ENCODE measurements at places on chromosomes 5 and 9. TPM values are rescaled to one million over a fixed set of nuclear protein-coding genes. Genes with fewer than 3 reads are reported as not detected.

DNA sequence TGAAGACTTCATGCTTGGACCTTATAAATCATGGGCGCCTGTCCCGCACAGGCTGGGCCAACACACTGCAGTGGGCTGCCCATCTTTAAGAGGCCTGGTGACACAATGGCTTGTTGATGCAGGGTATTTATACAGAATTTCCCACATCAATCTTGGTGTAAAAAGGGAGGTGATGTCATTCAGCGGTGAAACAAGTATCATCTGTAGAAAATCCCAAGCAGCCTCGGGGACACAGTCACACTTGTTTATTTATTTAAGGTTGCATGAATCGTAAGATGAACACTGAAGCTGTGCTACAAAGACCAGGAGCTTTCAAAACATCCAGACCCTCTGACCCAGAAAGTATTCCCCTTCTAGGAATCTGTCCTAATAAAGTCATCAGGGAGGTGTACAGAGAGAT lies 40.5 kb downstream of the SMIM23 start:
- H3K27ac ChIP-seq = no peak overlapping the region
- H3K27me3 ChIP-seq = no peaks in the 10 kb centered on the region
- H3K4me3 ChIP-seq = no peak overlapping the region
- DNase-seq = no peak
- no peaks in the 10 kb centered on the region for H3K4me1 ChIP-seq
- no peaks in the 10 kb centered on the region for H3K36me3 ChIP-seq

- no peaks in the 10 kb centered on the region for H3K27me3 ChIP-seq
- no peaks in the 10 kb centered on the region for H3K36me3 ChIP-seq
- H3K4me3 ChIP-seq = no peak overlapping the region
- no peak overlapping the region for H3K27ac ChIP-seq
- no peak for DNase-seq
Observed at GRCh38 chr9:133873461-133873891, 118.6 kb downstream of the VAV2 start.

DNA sequence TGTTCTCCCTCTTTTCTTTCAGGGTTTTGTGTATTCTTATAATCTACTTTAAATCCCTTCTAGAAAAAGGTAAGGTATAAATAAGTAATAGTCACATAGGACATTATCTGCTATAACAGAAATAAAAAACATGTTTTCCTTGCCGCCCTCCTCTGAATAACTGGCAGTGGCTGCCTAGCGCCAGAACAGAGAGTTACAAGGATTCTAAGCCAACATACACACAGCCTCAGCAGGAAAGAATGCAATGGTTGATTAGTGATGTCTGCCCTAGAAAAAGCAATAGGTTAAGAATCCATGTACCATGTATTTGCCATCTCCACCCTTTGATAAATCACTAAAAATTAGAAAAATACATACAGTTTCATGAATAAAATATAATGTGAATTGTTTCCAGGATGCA lies 4.9 kb downstream of the MED27 start:
- no peak for DNase-seq
- H3K27me3 ChIP-seq = no peaks in the 10 kb centered on the region
- no peak overlapping the region for H3K27ac ChIP-seq
- peaks cover 40% of the 10 kb centered on the region for H3K36me3 ChIP-seq
- no peak overlapping the region for H3K4me3 ChIP-seq

- no peaks in the 10 kb centered on the region for H3K4me1 ChIP-seq
- no peaks in the 10 kb centered on the region for H3K36me3 ChIP-seq
- no peak overlapping the region for H3K27ac ChIP-seq
- no peak overlapping the region for H3K4me3 ChIP-seq
- no peak for DNase-seq
Observed at GRCh38 chr9:125603478-125604021, 103.5 kb downstream of the MAPKAP1 start.

The HAVCR2 gene
- total RNA-seq = 0.53 TPM

DNA sequence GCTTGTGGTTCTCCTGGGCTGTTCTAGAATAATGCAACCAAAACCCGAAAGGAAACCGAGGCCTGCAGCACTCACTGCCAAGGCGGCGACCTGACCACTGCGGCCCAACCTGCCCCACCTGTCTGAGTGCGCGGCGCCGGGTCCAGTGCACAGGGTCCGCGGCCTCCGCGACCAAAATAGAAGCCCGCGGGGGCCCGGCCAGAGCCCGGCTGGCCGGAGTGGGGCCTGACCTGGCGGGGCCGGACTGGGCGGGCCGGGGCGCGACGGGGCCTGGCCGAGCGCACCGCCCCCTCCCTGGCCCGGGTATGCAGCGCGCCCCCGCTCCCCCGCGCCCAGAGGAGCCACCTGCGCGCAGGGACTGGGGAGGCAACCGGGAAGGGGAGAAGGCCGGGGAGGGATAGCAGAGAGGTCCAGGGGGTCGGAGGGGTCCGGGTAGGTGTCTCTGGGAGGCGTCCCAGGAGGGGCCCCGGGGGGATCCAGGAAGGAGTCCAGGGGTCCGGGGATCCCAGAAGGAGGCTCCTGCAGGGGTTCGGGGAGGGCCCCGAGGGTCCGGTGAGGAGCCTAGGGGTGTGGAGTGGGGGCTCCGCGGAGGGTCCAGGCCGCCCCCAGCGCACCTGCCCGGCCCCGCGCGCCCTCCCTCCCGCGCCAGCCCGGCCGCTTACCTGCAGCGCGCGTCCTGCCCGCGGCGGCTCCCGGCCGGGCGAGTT lies 503 bp downstream of the SEMA4D start:
- no peaks in the 10 kb centered on the region for H3K4me1 ChIP-seq
- peak; percentile 64 for DNase-seq
- peak overlapping the region; percentile 90 for H3K4me3 ChIP-seq
- no peaks in the 10 kb centered on the region for H3K36me3 ChIP-seq
- no peaks in the 10 kb centered on the region for H3K27me3 ChIP-seq
- H3K27ac ChIP-seq = peak overlapping the region; percentile 87

DNA sequence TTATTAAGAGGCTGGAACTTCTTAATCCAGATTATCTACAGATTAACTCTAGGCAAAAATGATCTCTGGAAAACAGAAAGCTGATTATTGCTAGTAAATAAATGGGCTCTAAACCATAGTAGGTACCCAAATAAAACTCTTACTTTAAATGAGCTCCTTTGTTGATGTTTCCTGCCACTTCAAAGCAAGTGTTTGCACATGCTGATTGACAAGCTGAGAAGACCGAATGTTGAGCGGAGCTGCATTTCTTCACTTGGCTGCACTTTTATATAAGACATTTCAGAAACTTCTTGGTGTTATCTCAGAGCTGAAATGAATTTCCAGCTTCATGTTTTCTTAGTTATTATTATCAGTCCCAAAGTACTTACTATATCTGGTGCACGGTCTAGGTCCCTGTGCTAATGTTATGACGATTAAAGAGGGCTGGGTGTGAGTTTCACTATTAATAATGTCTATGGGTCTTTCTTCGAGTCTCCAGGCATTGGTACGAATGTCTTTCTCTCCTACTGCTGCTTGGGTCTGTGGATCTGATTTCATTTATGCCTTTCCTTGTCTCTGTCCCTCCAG lies 58.6 kb upstream of the CTXN3 start:
- H3K4me3 ChIP-seq = no peak overlapping the region
- no peaks in the 10 kb centered on the region for H3K27me3 ChIP-seq
- H3K36me3 ChIP-seq = no peaks in the 10 kb centered on the region
- no peak for DNase-seq

DNA sequence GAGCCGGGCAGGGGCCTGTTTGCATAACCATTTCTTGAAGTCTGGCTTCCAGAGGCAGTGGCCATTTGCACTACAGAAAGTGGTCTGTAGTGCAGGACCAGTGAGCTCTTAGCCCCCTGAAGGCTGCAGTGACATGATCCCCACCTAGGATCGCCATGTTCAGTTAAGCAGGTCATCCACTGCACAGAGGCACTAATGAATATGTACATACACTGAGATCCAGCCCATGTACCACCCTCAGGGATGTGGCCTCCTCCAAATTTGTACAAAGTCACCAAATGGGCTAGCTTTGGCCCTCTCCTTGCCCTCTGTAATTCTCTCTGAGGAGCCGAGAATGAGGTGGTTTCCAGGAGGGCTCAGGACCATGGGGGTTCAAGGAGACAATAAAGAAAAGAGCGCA lies 8.3 kb upstream of the SUSD3 start:
- H3K4me3 ChIP-seq = no peak overlapping the region
- no peak overlapping the region for H3K27ac ChIP-seq
- H3K36me3 ChIP-seq = no peaks in the 10 kb centered on the region
- H3K27me3 ChIP-seq = no peaks in the 10 kb centered on the region
- H3K4me1 ChIP-seq = no peaks in the 10 kb centered on the region

DNA sequence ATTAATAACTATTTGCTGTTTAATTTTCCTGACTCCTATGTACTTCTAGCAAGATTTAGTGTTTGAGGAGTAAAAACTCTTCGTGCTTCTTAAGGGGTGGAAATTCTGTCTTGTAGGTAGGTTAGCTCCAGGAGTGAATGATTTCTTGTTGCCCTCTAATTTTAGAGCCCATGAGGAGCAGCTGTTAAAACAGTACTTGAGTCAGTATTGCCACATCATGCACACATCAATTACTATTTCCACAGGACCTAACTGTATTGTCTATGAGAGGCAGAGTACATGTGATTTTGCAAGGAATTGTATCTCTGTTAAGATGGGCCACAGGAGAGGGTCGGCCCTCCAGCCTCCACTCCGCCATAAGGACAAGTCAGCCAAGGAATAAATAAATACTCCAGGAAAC lies 91.2 kb downstream of the PDZD2 start:
- no peaks in the 10 kb centered on the region for H3K4me1 ChIP-seq
- no peak overlapping the region for H3K4me3 ChIP-seq
- no peaks in the 10 kb centered on the region for H3K36me3 ChIP-seq
- no peaks in the 10 kb centered on the region for H3K27me3 ChIP-seq

DNA sequence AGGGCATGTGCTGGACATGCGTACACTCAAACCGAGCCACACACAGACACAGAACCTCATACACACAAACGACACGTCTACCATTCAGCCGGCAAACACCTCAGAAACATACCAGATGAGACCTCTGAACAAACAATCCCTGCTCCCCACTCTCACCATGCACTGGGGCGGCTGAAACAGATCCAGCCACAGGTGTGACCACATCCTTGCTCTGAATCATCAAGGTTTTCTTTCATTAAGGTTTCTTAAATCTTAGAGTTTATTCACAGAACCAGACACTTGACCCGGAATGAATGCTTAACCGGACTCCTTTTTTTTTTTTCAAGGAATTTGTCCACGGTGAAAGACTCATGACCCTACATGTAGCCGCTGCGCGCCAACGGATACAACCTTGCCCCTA lies 26.2 kb downstream of the TERT start:
- no peaks in the 10 kb centered on the region for H3K4me1 ChIP-seq
- DNase-seq = no peak
- no peak overlapping the region for H3K4me3 ChIP-seq

DNA sequence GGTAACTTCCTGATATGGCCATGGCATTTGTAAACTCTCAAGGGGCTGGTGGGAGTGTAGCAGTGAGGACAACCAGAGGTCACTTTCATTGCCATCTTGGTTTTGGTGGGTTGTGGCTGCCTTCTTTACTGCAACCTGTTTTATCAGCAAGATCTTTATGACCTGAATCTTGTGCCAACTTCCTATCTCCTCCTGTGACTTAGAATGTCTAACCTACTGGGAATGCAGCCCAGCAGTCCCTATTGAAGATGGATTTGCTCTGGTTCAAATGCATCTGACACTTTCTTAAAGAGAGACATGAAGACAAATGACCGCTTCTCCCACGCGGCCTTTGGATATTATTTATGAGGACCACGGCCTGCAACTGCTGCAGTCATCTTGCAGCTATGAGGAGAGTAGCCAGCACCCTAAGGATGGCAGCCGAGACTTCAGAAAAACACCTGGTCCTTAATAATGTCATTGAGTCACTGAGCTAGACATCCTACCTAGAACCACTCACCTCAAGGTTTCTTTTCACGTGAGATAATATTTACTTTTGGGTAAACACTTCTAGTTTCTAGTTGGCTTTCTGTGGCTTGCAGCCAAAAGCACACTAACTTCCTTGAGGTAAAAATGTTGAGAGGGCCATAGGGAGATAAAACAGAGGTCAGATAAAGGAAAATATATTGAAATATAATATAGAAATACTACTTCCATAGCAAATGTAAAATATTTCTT lies 28.2 kb downstream of the CETN3 start:
- no peak for DNase-seq
- H3K4me3 ChIP-seq = no peak overlapping the region
- H3K27ac ChIP-seq = no peak overlapping the region
- no peaks in the 10 kb centered on the region for H3K27me3 ChIP-seq
- no peaks in the 10 kb centered on the region for H3K4me1 ChIP-seq

- no peaks in the 10 kb centered on the region for H3K4me1 ChIP-seq
- DNase-seq = peak; percentile 59
- no peak overlapping the region for H3K4me3 ChIP-seq
Observed at GRCh38 chr9:136645903-136646754, 16.6 kb upstream of the EGFL7 start.

The CSF1R gene
- 2.1 TPM for total RNA-seq

DNA sequence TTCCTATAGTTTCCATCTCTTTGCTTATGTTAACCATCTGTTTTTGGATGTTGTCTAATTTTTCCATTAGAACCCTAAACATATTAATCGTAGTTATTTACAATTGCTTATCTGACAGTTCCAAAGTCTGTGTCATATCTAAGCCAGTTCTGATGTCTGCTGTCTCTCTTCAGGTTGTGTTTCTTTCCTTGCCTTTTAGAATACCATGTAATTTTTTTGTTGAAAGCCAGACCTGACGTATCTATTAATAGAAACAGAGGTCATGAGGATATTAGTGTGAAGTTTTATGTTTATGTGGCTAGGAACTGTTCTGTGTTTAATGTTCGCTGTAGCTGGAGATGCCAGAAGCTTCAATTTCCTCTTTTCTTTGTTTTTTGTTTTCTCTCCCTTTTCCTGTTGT lies 52.2 kb downstream of the ZNF618 start:
- no peaks in the 10 kb centered on the region for H3K27me3 ChIP-seq
- no peak for DNase-seq
- H3K36me3 ChIP-seq = no peaks in the 10 kb centered on the region
- H3K27ac ChIP-seq = no peak overlapping the region

- H3K27me3 ChIP-seq = no peaks in the 10 kb centered on the region
- no peak for DNase-seq
- no peaks in the 10 kb centered on the region for H3K36me3 ChIP-seq
- no peak overlapping the region for H3K27ac ChIP-seq
Observed at GRCh38 chr9:8627976-8628679, 828.5 kb upstream of the DMAC1 start.

GRCh38 chr5:15807871-15808270 lies 307.9 kb downstream of the FBXL7 start:
- H3K4me1 ChIP-seq = no peaks in the 10 kb centered on the region
- no peak for DNase-seq
- H3K36me3 ChIP-seq = no peaks in the 10 kb centered on the region
- no peaks in the 10 kb centered on the region for H3K27me3 ChIP-seq
- no peak overlapping the region for H3K4me3 ChIP-seq
- no peak overlapping the region for H3K27ac ChIP-seq

GRCh38 chr5:53884844-53885243 lies 324.4 kb downstream of the NDUFS4 start:
- DNase-seq = no peak
- no peaks in the 10 kb centered on the region for H3K27me3 ChIP-seq
- no peak overlapping the region for H3K4me3 ChIP-seq
- no peaks in the 10 kb centered on the region for H3K36me3 ChIP-seq
- no peak overlapping the region for H3K27ac ChIP-seq

Measured in Peyer's patch (tissue), 4 donors.